Stimulated activated CD8-positive, alpha-beta memory T cell treated with anti-CD3 and anti-CD28 coated beads, Interleukin-4, amount 100 ng/mL, for 1 hour (primary cell): ENCODE measurements at places on chromosomes 1 and 21.

DNA sequence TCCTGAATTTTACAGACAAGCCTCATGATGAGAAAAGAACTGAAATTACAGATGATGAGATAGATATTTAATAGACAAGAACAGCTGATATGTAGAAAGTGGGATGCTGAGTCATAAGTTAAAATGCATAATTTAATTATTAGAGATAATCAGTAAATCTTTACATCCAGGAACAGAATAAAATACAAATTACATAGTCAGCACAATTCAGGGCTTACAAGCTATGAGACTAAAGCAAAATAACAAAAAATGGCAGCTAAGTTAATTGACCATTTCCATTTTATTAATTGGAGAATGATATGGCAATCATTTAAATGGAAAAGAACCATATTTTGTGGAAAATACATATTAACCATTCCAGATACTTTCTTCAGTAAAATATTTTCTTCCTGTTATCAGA lies 40.2 kb upstream of the MAN1A2 start:
- no peak for DNase-seq

DNA sequence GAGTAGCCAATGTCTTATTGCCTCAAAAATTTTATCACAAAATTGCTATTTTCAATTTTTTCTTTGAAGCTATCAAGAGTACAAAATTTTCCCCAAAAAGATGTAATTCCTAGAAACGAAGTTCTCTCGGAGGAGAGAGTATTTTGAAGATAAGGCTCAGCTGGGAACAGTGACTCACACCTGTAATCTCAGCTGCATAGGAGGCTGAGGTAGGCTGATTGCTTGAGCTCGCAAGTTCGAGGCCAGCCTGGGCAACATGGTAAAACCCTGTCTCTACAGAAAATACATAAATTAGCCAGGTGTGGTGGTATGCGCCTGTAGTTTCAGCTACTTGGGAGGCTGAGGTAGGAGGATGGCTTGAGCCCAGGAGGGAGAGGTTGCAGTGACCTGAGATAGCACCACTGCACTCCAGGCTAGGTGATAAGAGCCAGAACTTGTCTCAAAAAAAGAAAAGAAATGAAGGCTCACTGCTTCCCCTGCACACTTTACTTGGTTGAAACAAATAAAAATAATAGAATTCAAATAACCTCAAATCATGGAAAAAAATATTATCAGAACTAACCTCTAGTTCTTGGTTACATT lies 22.2 kb downstream of the TUT4 start:
- no peak for DNase-seq

DNA sequence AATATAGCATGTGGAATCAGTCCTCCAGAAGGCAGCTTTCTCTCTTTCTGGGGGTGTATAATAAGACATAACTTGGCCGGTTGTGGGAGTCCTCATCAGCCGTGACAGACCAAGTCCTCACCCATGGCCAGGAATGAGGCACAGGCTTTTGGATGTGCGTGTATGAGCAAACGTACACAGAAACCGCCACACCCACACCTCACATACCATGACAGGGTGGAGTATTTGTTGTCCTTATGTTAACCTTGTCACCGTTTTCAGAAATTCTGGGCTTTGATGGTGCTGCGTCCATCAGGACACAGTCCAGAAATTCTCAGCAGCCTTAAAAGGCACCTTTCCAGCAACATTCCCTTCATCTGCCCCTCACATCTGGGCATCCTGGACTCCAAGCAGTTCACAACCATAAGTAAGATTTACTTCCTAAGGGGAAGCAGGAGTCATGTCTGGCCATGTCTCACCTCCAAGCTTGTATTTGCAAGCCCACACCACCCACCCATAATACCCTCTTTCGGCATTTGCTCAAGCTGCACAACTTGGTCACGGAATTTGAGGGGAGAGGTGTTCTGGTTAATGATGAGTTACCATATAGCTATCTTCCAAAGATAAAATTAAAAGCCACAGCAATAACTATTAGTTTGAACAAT lies 12.4 kb downstream of the C1orf116 start:
- DNase-seq, result no peak

GRCh38 chr1:119359730-119360129 lies 8.9 kb upstream of the HAO2 start:
- no peak for DNase-seq

- no peak for DNase-seq
These were observed 25.1 kb upstream of the TP53BP2 start for GRCh38 chr1:223870617-223871574.

DNA sequence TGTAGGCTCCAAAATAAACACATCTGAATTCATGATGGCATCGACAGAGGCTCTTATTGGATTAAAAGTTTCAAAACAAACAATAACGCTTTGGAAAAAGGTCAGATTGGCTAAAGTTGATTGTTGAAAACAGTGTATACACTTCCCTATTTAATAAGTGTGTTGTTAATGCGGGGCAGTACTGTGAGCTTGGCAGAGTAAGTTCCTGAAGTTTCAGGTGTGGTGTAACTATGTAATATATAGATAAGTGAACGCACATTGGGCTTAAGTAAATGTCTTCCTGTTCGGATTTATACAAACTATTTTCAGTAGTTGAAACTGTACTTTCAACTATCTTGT lies 810 bp downstream of the ZBTB37 start:
- no peak for DNase-seq
